ENCODE measurements at places on chromosomes 13 and 19. TPM values are rescaled to one million over a fixed set of nuclear protein-coding genes. Genes with fewer than 3 reads are reported as not detected.

GRCh38 chr19:2478756-2479555 is 3.0 kb downstream of the GADD45B start:
- peak; percentile 93 for DNase-seq

- DNase-seq, result no peak
These were observed 105.0 kb downstream of the SPRY2 start for GRCh38 chr13:80235967-80236302.

GRCh38 chr13:19888799-19889198 is 25.4 kb upstream of the ZMYM5 start:
- DNase-seq, result no peak

- no peak for DNase-seq
These were observed 457.3 kb downstream of the FGF14 start for GRCh38 chr13:101944521-101944920.

GRCh38 chr19:40567040-40567749 is 9.5 kb upstream of the SHKBP1 start:
- DNase-seq, result no peak

The GRK1 gene
- 0.10 TPM for total RNA-seq

- no peak for DNase-seq
These were observed at the start of gene LMTK3 for GRCh38 chr19:48511800-48512503. TSS of gene LMTK3 (minus strand) at chr19:48511835. CDS start at chr19:48511576, 259 bp downstream.

GRCh38 chr19:56562766-56563165 is 4.5 kb upstream of the ZNF470 start:
- DNase-seq, result no peak

GRCh38 chr19:36128392-36128736 is 11.5 kb upstream of the CAPNS1 start:
- no peak for DNase-seq

GRCh38 chr13:54185785-54186184 is 1157.2 kb downstream of the OLFM4 start:
- no peak for DNase-seq

DNA sequence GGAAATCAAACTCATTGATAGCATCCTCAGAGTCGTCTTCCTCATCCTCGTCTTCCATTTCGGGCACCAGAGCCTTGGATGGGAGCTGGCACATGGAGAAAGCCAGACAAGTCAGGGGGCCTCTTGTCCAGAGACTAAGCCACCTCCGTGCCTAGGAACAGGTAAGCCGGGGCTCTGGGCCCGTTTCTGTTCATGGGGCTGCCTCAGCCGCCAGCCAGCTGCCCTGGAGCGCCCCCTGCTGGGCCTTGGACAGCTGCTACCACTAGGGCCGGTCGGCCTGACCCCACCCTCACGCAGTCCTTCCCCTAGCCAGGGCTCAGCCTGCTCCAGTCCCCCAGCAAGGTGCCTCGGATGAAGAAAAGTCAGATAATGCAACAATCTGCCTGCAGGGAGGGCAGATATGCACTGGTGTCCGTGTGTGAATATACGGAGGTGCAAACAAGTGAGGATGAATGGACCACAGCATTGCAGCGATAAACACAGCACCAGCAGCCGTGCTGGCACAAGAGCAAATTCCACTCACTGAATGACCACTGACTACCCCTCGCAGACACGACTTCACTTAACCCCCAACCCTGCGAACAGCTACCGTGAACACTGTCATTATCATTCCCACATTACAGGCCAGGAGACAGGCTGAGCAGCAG is 11.9 kb upstream of the PRKD2 start:
- DNase-seq, result peak; percentile 93

The NTN5 gene
- total RNA-seq, result 0.96 TPM

The KLF5 gene
- total RNA-seq, result 4.9 TPM

DNA sequence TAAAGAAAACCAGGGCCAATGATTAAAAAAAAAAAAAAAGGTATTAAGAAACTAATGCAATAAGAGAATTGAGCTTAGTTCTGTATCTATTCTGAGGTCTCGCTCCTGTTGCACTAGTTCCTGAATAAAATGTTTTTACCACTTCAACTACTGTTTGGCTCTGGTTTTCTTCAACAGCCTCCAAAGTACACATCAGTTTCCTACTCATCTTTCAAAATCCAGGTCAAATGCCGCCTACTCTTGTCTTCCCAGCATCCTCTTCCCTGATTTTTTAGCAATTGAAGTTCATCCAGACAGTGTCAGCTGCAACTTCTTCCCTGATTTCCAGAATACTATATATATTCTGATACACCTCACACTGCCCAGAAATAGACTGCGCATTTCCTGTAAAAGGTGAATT is 1.4 kb upstream of the RCBTB1 start:
- DNase-seq, result no peak

- DNase-seq, result no peak
These were observed 347.8 kb downstream of the MZT1 start for GRCh38 chr13:72379581-72379980.

GRCh38 chr13:102620516-102620915 is 23.7 kb downstream of the TPP2 start:
- DNase-seq, result no peak

DNA sequence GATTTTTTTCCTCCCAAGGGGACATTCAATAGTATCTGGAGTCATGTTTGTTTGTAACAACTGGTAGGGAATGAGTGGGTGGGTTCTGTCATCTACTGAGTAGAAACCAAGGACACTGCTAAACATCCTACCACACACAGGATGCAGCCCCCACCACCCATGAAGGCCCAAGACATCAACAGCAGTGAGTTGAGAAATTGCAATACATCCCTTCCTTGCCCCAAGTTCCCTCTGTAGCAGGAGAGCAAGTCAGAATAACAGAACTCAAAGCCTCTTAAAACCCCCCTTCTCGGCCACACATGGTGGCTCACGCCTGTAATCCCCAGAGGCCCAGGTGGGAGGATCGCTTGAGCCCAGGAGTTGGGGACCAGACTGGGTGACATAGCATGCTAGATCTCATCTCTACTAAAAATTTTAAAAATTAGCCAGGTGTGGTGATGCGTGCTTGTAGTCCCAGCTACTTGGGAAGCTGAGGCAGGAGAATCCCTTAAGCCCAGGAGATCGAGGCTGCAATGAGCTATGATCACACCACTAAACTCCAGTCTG is 2.4 kb upstream of the CYP2F1 start:
- no peak for DNase-seq

DNA sequence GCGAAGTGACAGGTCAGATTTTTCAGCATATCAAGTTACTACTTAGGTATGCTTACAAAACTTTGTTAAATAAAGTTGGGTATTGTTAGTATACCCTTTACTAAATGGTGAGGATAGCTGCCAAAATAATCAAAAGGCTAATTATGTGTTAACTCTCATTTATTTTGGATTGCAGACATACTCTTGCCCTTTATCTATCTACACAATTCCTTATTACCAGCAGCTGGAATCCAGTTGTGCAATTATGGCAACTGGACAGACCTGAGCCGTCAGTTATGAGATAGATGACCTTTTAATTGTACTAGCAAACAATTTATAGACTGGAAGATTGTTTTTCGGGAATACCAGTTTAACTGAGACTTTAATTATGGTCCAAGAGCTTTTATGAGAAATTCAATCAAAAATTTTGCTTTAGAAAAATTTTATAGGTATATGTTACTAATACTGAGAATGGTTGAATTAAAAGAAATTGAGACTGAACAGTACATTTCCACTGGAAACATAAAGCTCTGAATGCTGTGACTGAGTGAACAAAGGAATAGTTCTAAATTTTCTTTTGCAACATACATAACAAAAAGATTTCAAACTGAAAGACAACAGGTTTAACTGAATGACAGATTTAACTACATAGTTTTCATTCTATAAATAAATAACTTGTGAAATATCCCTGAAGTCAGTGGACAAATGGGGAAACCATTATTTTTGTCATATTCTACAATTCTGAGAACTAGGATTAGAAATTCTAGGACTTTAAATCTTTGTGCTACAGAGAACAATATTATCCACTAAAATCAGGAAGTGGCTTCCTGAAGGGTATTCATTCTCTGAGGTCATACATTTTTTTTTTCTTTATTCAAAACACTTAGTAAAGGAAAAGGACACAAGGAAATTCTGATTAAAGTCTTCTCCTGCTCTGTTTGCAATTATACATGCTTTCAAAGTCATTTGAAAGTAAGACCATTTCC is 97.4 kb downstream of the ZC3H13 start:
- DNase-seq, result no peak

The S1PR2 gene
- total RNA-seq, result 9.8 TPM

GRCh38 chr19:5308451-5309437 is 31.9 kb downstream of the PTPRS start:
- peak; percentile 91 for DNase-seq

GRCh38 chr13:25752957-25753551 is 298.8 kb downstream of the SHISA2 start:
- DNase-seq, result peak; percentile 79

DNA sequence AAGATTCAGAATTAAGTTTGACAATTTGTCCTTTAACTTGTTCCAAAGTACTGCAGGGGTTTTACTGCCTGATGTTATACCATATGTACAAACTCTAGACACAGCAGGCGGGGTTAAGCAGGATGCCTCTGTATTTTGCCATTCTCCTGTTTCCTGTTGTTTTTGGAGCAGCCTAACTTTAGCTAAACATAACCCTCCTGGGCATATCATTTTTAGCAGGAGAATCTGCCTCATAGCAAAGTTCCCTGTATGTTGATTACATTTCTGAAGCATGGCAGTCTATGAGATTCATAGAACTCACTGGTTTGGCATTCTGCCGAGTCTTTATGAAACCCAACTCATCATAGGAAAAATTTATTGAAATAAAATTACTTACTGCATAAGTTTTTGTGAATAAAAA is 5.2 kb downstream of the LHFPL6 start:
- no peak for DNase-seq

The LATS2 gene
- total RNA-seq, result 64.6 TPM

The MISP gene
- total RNA-seq, result 0.12 TPM

DNA sequence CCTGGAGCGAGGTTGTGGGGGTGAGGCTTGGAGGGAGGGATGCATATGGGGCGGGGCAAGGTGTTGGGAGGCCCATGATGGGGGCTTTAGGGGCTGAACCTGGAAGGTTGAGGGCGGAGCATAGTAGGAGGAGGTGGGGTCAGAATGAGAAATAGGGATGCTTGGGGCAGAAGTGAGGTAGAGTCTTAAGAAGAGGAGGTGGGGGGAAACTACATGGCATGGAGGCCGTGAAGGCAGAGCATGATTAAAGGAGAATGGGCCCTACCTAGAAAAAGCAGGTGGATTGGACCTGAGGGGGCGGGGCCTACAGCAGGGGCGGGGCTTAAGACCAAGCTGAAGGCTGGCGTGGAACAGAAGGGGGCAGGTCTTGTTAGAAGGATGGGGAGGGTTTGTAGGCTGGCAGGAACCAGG is 799 bp downstream of the NR1H2 start:
- no peak for DNase-seq

The KIR2DL4 gene
- total RNA-seq, result not detected

The COX7A1 gene
- 127 TPM for total RNA-seq

DNA sequence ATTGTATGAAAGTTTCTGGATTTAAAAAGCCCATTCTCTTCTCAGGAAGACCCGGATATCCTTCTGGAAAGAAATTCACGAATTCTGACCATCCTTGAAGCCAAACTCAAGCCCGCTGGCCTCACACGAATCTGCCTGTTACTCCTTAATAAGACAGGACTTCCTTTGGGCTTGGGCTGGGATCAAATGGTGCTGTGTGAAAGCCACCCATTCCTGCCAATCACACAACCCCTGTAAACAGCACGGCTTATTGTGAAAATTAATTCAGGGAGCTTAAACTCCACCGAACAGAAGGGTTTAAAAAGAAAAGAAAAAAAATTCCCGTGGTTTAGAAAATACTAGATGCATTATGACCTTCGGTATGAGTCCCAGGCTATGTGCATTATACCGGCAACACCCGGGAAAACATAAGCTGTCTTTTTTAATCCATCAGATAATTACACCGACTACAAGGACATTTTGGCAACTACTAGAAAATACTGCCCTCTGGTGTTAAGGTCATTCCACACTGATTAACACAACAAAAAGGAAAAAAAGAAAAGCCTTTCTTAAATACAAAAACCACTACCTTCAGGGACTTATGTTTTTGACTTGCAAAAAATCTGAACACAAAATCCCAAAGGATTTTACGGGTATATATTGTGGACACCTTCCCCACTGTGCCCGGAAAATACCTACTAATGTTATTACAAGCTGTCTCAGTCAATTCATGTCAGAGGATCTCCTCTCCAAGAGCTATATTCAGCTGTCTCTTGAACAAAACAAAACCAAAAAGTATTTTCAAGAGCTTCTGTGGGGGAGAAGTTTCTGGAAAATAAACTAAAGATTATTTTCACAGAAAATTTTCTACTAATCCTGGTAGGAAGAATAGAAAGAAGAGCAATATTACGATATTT is 76.0 kb upstream of the LSM14A start:
- no peak for DNase-seq

- DNase-seq, result no peak
These were observed 10.5 kb downstream of the PMIS2 start for GRCh38 chr19:35596366-35596999.

DNA sequence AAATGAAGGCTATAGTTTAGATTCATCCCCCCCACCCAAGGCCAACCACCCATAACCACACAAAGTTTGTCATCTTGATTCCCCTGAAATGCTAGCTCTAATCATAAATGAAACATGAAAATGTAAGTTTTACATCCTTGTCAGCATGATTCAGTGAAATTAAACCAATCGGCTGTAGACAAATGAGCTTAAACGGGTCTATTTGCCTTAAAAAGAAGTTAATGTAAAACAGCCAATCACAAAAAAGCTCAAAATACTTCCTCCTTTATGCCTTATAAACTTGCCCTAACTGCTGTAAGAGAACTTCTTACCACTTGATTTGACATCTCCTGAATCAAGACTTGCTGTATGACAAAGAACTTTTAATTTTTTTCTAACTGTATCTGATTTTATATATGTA is 34.5 kb upstream of the MRI1 start:
- DNase-seq, result no peak

The MATK gene
- total RNA-seq, result 2.0 TPM

DNA sequence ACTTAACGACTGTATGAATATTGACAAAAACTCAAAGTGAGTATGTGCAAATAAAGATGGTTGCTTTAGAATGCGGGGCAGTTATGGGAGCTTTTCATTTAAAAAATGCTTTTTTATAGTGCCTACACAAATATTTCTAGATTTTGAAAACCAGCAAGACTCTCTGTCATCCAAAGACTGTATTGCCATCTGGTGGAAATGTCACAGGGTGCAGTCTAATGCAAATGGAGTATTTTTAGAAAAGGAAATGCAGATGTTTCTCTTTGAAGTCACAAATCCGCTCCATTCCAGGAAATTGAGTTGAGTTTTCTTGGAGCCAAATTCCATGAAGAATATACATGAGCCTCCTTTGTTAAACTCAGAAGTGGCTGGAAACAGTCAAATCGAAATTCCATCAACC is 2.3 kb upstream of the C1QTNF9B start:
- no peak for DNase-seq

DNA sequence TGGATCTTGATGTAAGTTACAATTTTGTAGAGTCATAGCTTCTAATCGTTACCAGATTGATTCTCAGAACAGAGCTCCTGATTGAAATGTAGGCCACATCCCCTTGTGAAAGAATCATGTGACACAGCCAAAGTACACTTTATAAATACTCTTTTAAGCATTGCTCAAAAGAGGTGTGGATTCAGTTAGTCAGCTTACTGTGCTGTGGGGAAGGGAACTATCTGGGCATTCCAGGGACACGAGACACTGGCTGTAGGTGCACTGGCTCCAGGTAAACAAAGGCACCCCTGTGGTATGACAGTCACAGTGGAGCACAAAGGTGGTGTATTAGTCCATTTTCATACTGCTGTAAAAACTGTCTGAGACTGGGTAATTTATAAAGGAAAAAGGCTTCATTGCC is 222.8 kb downstream of the LIG4 start:
- no peak for DNase-seq
